NCI-H1930 (cell line): ENCODE measurements at places on chromosomes 5 and 9.

GRCh38 chr5:80714570-80715298 is 60.0 kb upstream of the DHFR start:
- no peak for DNase-seq

- DNase-seq, result no peak
Measured at GRCh38 chr5:82319651-82320376, 41.7 kb upstream of the RPS23 start.

DNA sequence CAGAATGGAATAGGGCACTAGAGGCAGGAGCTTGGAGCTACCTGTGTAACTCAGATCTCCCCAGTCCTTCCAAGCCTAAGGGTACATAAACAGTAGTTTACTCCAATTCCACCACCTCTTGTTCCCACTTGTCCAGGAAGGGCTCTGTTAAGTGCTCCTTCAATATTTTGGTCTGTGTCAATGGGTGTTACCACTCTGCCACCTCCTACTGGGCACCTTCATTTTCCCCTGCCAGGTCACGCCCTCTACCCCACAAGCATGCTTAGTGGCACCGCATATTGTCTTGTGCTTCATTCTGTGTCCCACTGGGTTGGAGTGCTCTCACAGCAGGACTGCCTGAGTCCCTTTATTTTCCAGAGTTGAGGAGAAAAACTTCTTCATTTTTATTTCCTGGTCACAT is 459.8 kb downstream of the ARHGEF28 start:
- no peak for DNase-seq

DNA sequence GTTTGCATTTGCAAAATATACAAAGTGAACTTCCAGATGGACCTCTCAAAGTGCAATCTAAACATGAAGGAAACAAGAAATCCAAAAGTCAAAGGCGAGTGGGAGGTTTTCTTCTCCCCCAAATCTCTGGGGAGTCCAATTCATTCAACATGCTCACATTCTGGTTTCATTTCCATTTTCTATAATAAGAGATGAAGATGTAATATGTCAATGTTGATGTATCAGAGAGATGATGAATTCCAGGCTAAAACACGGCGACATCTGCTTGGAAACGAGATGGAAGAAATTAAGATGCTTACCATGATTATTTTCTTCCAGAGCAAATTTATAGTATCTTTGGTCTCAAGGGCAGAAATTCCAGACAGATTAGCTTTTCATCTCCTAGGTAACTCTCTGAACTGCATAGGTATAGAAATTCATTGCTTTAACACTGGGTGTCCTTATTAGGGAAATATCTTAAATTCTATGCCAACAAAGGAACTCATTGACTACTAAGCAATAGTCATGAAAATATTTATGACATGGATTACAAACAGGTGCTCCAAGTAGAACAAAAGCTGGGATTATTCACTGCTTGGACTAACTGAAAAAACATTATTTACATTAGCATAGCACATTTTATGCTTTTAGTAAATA is 287.9 kb downstream of the SEC61B start:
- no peak for DNase-seq

DNA sequence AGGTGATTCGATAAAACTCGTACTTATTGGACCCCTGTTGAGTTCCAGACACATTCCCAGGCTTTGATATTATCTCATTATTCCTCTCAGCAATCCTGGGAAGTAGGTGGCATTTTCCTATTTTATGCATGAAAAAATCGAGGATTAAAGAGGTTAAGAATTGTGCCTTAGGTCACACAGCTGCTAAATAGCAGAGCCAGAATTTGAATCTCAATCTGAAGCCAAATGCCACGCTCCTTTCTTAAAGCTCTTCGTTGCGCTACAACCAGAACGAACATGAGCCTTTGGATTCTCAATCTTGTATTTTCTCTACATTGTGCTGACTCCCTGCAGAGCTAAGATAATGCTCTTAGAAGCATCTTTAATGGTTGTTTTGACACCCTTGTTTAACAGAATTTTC is 527.8 kb upstream of the TLE4 start:
- no peak for DNase-seq

- no peak for DNase-seq
Measured at GRCh38 chr9:133927041-133927440, 65.1 kb downstream of the VAV2 start.

DNA sequence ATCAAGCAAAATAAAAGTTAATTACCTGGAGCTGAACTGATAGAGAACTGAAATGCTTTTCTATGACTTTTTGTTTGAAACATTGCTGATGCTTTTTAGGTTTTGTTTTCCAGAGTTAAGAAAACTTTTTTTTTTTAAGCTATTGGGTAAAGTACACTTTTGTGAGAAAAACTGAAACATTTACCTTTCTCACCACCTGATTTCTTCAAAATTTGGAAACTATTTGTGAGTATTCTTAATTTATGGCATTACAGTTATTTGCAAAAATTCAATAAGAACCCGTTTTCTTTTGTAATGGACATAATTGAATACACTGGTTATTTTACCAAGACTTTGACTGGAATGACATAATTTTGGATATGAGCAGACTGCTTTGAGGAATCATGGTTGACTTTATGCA is 6.6 kb downstream of the C9orf153 start:
- DNase-seq, result no peak

DNA sequence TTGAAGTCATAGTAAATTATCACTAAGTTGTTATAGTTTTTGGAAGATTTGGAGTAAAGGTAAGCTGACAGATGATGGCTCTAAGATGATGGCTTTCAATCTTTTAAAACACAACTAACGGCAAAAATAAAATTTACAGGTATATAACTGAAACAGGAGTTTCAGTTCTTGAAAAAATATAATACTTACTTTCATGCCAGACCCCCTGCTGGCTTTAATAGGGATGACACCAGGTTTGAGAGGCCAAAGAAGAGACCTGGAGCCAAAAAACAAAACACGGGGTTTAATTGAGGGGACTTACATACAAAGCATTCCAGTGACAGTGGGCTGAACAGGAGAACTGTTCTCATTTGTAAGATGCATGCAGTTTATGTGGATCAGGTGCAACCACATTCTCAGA is 301.7 kb upstream of the PCSK5 start:
- no peak for DNase-seq

GRCh38 chr5:134103397-134103796 is 11.1 kb upstream of the TCF7 start:
- no peak for DNase-seq

DNA sequence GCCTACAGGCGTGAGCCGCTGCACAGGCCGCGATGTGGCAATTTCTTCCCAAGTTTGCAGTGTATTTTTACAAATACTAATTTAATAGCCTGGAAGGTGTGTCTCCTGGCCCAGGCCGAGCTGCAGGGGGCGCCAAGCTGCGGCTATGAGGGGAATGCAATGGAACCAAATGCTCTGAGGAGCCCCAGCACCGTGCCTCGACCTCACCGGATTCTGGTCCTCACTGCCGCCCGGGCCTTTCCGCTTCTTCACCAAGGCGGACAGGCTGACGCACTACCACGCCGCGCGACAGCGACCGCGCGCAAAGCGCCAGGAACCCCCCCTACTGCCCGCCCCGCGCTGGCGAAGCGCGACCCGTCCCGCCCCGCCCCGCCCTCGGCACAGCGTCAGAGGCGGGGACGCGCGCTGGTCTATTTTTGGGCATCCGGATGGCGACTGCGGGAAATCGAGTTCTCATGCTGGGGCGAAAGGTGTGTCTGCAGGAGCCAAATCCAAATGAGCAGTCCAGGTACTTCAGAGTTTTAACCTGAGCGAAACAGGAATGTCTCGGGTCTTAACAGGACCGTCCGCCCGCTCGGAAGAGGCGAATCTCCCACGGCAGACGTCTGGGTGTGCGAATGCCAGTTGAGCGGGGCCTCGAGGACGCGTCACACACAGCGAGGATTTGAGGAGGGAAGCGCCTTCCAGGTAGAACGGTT is 31.7 kb upstream of the PRXL2C start:
- DNase-seq, result peak; percentile 83

DNA sequence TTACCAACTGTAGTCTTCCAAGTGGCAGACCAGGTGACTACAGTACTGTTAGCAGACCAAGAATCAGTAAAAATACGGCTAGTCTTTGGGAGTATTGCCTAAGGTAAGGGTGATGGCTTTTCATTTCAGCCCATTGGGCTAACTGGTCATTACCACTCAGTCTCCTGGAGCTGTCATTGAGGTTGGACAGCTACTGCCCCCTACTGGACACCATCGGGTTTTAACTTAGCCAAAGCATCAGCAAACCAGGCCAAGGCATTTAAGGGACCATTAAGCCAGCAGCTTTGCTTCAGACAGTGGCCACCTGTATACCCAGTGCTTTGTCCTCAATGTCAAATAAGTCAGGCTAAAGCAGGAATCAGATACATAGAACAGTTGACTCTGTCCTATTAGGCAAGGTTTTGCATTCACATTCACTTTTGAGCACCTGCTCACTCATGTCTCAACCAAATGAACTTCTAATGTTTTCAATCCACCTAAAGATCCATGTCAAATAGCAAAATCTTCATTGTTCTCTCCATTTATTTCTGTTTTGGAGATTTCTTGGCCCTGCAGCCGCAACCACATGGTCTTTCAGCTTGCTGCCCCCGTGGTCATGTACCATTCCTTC is 117.2 kb downstream of the INVS start:
- peak; percentile 37 for DNase-seq

- no peak for DNase-seq
Measured at GRCh38 chr9:137606005-137606621, 627 bp downstream of the ARRDC1 start.

DNA sequence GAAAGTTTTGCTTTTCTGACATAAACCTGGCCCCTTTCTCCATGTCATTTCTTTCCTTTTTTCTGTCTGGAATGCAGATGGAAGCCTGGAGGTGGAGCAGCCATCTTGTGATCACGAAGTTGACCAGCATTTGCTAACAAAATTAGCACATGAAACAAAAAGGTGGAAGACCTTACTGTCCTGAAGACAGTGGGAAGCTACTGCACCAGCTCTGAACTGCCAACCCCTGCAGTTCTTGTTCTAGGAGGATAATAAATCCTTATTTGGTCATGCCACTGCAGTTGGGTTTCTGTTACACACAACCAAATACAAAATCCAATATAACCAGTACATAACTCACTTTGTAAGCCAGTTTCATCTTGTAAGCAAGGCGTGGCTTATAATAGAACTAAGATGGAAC is 249.4 kb upstream of the TBCA start:
- DNase-seq, result no peak

GRCh38 chr9:115992834-115993233 is 160.8 kb upstream of the PAPPA start:
- DNase-seq, result no peak

DNA sequence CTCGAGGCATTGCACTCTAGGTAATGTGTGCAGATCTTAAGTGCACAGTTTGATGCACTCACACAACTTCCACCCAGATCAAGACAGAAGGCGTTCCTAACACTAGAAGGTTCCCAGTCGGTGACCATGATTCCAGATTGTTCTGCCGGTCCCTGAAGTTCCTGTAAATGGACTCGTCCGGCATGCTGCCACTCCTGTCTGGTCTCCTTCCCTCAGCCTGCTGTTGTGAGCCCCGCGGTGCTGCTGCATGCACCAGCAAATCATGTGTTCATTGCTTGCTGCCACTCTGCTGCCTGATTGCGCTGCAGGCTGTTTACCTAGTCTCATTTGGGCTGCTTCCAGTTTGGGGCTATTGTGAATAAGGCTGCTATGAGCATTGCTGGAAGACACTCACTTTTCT is 11.5 kb downstream of the STKLD1 start:
- DNase-seq, result no peak

DNA sequence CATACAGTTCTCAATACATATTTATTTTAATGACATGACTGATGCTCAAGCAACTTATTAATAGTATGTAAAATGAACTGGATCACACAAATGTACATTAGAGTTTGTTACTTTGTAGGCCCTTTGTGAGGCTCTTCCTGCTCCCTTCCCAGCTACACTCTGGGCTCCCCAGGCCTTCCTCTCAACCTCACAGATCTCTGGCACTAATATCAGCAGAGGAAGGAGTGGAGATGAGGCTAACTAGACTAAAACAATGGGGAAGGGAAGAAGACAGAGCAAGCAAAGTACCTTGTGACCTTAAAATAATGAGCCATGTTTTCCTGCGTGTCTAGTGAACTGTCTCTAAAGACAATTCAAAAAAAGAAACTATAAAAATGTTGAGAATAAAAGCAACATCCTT is 30.3 kb upstream of the TEK start:
- no peak for DNase-seq

DNA sequence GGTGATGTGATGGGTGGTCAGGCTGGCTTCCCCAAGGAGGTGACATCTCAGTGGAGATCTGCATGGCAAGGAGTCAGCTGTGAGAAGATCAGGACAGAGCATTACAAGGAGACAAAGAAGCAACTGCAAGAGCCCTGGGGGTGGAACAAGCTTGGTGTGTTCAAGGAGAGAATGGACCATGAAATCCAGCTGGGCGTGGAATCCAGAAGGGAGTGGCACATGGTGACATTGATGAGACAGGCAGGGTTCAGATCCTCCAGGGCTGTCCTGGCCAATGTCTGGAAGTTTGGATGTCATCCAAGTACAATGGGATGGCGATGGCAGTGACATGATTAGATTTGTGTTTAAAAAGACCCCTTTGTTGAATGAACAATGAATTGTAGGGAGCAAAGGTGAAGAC is 175.6 kb downstream of the MACROH2A1 start:
- no peak for DNase-seq

DNA sequence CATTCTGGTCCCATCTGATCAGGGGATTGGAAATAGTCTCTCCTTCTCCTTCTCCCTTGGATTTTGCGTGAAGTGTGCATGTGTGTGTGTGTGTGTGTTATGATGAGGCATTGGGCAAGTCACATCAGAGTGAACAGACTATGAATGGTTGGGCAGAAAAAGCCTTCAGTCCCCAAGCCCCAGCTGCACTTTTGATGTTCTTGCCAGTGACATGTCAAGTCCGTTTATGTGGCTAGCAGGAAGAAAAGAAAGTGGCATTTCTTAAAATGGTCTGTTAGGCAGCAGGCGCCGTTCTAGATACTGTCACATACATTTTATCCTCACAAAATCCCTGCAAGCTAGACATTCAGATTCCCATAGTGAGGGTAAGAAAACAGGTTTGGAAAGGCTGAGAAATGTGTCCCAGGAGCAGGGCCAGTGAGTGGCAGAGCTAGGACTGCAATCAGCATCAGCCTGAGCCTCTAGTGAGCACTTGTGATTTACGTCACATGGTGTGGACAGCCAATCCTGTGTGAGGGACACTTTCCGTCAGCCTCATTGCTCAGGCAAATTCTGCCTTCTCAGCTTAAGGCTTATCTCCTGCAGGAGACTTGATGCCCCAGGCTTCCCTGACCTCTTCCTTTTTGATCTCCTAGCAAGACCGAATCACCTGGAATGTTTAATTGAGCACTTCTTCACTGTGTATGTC is 60.4 kb downstream of the GLRA1 start:
- no peak for DNase-seq

DNA sequence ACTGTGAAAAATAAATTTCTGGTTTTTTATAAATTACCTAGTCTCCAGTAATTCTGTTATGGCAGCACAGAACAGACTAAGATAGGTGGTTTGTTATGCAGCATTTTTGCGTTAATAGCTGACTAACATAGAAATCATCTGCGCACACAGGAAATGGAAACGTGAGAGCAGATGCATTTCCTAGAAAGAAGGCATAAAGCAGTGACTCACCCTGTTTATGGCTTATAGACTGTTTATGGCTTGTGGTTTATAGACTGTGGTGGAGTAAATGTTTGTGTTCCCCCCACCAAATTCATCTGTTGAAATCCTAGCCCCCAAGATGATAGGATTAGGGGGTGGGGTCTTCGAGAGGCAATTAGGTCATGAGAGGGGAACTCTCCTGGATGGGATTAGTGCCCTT is 18.3 kb upstream of the OSMR start:
- DNase-seq, result no peak

- no peak for DNase-seq
Measured at GRCh38 chr9:131781069-131781468, 41.2 kb upstream of the RAPGEF1 start.

GRCh38 chr9:110048976-110049698 is 158.8 kb downstream of the C9orf152 start:
- no peak for DNase-seq
